Fibroblast of villous mesenchyme (primary cell): ENCODE measurements at places on chromosomes 7 and 10.
A peak's percentile ranks its signal among the peaks of the same experiment; 100 is the strongest.

DNA sequence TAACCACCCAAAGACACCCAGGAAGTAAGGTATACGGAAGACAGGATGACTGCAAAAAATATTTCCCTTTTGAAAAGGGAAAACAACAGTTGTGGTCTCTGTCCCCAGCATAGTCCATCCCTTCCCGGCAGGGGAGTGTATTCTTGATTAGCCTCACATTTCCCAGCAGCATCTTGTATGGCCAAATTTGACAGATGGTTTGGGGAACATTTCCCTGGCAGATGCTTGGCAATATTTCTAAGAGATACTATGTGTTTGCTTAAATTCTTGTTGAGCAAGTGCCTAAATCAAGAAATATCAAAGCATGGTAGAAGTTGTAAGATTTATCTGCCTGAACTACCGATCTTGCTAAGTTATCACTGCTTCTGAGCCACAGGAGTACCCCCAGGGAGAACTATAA lies 56.9 kb upstream of the TPK1 start:
- DNase-seq: no peak

DNA sequence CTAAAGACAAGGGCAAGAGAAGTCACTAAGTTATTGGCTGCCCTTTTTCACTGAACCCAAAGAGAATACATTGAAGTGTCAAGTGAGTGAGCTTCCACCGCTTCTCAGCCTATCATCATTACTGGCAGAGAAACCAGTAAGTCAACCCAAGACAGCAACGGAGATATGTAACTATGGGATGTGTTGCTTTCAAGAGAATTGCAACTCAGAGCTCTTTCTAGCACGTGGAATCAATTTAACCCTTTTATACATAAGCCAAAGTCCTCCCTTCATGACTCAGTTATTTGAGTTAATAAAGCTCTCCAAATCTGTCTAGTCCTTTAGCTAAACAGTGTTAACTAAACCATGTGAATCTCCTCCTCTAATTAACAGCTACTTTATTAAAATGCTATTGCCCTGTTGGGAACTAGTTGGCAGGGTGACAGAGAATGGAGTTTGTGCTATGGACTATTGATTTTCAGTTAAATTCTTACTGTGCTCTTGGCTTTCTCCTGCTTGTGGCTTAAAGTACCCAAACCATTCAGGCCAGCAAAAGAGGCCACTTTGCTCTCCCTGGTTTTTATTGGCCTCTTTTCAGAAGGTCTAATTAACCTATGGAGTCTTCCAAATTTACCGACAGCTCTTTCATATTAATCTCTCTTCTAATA lies 287.7 kb downstream of the NRG3 start:
- no peak for DNase-seq

- DNase-seq: no peak
These were observed 21.1 kb downstream of the CUL1 start for GRCh38 chr7:148719753-148720152.

DNA sequence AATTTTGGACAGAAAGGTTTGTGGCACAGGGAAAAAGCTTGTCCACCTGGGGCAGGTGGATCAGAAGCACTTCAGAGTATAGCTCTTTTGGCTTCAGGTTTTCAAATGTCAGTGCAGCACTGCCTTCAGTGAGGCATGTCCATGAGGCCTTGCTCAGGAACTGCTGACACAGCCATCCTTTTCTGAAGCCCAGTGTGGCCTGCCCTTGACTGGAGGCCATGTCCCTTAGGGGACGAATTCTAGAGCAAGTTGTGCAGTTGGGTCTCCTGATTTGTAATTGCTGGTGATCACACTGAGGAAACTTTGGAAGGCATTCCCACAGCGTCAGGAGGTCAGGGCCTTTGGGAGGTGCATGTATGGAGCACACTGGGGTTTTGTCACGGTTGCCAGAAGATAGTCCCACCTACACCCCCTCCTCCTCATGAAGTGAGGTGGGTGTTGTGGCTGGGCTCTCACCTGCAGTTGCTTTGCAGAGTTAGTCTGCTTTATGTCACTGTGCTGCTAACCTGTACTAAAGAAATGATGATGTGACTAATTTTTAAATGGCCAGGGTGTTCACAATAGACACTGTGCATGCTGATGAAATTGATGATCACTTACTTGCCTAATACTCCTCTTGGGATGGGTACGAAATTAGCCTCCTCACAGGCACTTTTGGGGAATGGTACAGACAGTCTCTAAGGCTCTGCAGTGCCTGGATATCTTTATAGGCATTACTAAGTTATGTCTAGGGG lies 41.7 kb downstream of the OGDH start:
- no peak for DNase-seq

DNA sequence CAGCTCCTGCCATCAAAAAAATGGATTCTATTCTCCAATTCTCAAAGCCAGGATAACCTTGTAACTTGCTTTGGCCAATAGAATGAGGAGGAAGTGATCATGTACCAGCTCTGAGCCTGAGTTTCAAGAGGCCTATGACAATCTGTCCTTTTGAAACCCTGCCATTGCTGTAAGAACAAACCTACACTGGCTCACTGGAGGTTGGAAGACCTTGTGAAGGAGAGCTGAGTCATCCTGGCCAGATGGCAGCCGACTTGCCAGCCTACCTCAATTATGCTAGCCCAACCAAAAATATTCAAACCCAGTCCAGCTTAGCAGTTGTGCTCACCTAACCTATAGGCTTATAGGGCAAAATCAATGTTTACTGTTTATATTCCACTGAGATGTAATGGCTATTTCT lies 93.0 kb downstream of the HGF start:
- no peak for DNase-seq

DNA sequence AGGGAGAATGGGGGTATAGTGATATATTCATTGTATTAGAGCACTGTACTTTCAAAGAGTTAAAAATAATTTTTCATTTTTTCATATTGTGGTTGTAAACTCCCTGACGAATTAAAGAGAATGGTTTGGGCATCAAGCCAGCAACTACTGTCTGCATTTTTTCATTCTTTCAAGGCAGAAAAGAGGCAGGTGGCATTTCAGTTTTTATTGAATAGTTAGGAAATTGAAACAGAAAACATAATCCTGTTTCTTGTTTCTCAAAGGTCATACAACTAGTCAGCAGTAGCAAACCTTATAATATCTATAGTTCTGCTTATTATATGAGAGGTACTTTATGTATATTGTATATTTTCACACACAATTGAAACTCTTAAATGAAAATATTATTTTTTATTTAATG lies 303.9 kb upstream of the KCND2 start:
- no peak for DNase-seq

DNA sequence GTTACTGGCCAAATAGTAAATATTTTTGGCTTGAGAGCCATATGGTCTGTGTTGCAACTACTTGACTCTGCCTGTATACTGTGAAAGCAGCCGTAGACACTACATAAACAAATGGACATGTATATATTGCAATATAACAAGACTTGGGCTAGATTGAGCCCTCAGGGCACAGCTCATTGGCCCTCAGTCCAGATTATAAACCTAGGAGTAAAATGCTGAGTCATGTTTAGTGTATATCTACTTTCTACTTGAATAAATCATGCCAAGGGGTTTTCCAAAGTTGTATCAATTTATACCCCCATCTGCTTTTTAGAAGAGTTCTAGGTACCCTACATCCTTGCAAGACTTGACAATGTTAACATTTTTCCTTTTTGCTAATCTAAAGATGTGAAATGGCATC lies 27.4 kb upstream of the POU6F2 start:
- DNase-seq: peak; percentile 23

DNA sequence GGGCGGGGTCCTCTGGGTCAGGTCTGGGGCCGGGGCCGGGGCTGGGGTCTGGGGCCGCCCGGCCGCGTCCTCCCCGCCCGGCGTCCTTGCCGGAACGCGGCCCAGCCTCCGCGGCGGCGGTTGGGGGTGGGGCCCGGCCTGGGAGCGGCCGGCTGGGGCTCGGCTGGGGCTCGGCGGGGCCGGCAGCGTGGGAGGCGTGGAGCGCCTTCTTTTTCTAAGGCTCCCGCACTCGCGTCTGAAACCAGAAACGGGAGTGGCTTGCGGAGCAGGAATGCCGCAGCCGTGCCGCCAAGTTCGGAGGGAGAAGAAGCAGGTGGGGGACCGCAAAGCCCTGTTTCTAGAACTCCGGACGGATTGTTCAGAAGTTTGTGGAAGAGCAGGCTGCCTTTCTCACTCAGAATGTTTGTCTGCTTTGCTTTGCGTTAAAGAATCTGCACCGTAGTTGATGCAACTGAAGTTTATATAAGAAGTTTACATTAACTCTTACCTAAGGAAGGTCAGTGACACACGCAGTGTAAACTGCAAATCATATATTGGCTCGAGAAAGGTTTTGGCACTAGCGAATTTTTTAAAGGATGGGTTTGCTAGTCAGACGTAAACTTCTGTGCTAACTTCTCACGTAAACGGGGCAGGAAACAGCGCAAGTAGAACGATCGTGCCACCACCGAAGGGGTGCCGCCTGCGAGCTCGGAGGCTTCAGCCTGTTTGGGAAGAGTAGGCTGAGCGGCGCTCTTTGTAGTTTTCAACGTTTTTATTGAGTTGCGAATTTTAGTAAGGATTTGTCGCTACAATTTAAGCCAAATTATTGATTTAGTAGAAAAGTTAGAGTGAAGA lies 729 bp downstream of the DNAJB6 start:
- DNase-seq: peak; percentile 72

GRCh38 chr10:122462533-122463465 lies 1.4 kb downstream of the HTRA1 start:
- peak; percentile 56 for DNase-seq

DNA sequence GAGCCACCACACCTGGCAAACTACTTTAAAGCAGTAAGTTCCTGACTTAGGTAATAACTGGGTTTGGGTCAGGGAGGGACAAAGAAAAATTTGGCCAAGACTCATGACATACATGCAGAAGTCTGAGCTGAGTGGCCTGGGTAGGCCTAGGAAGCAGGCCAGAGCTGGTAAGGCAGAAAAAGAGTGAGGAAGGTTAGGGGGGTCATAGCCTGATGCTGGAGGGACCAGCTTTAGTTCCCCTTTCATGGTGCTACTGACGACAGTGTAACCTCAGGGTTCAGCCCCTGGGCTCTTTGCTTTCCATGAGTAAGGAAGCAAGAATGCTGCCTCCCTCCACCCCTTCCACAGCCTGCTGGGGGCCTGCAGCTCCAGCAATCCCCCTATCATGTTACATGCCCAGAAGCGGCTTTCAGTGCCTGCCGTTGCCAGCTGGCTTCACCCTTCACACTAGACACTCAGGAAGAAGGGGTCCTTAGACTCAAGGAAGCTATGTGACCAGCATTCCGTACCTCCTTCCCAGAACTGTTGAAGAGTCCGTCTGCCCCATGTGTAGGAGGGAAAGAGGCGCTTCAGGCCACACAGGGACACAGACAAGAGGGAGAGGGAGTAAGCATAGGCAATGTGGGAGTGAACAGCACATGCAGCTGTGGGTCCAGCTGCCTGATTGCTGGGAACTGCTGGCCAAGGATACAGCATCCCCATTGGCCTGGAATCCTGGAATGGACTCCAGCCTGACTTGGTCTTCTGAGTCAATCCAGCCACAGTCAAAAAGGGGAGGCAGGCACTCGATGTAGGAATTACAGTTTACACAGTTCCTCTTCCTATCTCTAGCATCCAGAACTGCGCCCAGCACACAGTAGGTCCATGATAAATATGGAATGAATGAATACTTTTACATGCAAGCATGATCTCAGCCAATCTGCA lies 4.1 kb upstream of the PLAU start:
- DNase-seq: peak; percentile 99

- no peak for DNase-seq
These were observed 298.5 kb downstream of the GLRX3 start for GRCh38 chr10:130434446-130435385.

- peak; percentile 89 for DNase-seq
These were observed 77.3 kb upstream of the RPA3 start for GRCh38 chr7:7795630-7796121.

- no peak for DNase-seq
These were observed 148.7 kb upstream of the GPR26 start for GRCh38 chr10:123517426-123517825.

GRCh38 chr10:120506674-120507073 lies 49.6 kb downstream of the PLPP4 start:
- DNase-seq: no peak

- no peak for DNase-seq
These were observed 54.5 kb downstream of the FRMD4A start for GRCh38 chr10:14276210-14276609.

- peak; percentile 24 for DNase-seq
These were observed 38.4 kb downstream of the SLC39A12 start for GRCh38 chr10:17989908-17990767.

- DNase-seq: no peak
These were observed 5.7 kb upstream of the NDST2 start for GRCh38 chr10:73816917-73817729.

DNA sequence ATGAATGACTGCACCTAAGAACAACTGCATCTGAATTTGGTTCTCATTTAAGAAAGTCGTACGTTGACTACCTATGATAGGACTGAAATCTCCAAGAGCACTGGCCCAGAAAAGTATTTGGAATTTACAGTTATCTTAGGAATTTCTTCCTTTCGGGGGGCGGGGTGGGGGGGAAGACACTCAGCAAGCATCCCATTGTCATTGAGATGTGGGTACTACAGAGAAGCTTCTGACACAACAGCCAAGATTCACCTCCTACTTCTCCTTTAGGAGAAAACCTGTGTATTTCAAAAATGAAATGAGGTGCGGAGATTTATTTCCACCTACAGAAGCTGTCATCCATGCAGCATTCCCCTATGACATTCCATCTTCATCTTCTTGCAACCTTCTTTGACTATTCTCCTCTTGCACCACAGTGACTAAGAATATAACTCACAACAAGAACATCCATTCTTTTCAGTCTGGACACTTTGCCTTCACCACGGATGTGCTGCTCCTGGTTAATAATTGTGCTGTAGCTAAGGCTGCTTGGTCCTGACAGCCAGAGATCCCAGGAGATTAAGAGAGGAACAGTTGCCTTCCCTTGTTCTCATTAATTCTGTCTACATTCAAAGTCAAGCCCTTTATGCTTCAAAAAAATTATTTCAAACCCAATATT lies 98.4 kb upstream of the FRMD4A start:
- DNase-seq: no peak

DNA sequence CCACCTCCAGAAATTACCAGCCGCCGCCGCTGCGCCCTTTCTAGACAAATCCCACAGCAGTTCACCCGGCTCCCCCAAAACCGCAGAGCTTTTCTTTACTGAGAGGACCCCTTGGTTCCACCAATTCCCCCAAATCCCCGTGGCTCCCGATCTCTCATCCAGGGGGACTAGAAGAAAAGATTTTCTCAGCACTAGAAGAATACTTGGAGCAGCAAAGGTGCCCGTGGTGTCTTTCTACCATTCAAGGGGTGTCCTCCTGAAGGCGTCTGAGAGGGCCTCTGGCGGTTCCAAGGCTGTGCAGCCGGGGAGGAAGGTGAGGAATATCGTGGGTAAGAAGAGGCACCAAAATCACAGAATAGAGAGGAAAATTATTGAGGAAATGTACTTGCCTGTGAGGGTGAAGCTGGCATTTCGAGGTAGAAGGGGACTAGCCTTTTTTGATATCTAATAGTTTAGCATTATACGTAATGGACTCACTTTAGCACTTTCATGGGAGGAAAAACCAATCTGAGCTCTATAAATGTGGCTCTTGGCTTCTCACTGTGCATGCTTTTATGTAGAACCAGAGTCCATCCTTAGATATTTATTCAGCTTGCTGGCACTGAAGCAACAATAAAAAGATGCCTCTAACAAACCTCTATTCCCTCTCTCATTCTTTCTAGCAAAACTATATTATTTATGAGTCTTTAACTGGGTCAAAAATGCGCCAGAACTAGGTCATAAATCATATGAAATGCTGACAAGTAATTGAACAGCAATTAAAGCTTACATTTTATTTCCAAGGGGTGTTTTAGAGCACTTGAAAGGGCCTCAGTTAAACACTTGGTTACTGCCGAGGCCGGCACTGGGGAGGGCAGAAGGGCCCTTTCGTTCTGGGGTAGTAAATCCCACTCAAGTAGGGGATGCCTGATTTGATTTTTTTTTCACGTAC lies 13.8 kb upstream of the HOXA2 start:
- DNase-seq: no peak

- DNase-seq: no peak
These were observed 199.2 kb upstream of the MEOX2 start for GRCh38 chr7:15885678-15886077.
